Activated CD4-positive, alpha-beta T cell treated with anti-CD3 and anti-CD28 coated beads, Interleukin-2, amount 10 ng/mL, durations not matched to agents 24 days and 14 days (primary cell): ENCODE measurements at places on chromosomes 1 and 21.

- DNase-seq = peak; percentile 50
These were observed 543 bp upstream of the MARK1 start for GRCh38 chr1:220527279-220527907.

- DNase-seq = no peak
These were observed 6.2 kb downstream of the NR5A2 start for GRCh38 chr1:200033511-200034261.

DNA sequence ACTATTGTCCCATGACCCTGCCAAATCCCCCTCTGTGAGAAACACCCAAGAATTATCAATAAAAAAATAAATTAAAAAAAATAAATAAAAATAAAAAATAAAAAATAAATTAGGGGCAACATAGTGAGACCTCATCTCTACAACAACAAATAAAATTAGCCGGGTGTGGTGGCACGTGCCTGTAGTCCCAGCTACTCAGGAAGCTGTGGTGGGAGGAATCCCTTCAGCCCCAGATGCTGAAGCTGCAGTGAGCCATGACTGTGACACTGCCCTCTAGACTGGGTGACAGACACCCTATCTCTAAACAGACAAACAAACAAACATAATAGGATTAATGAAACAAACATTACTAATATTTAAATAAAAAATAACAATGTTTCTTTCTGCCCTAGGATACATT is 34.3 kb downstream of the MRPL37 start:
- no peak for DNase-seq

GRCh38 chr1:226549094-226549936 is 751 bp downstream of the STUM start:
- DNase-seq = peak; percentile 60

GRCh38 chr21:30351534-30351933 is 3.1 kb upstream of the KRTAP23-1 start:
- DNase-seq = no peak

DNA sequence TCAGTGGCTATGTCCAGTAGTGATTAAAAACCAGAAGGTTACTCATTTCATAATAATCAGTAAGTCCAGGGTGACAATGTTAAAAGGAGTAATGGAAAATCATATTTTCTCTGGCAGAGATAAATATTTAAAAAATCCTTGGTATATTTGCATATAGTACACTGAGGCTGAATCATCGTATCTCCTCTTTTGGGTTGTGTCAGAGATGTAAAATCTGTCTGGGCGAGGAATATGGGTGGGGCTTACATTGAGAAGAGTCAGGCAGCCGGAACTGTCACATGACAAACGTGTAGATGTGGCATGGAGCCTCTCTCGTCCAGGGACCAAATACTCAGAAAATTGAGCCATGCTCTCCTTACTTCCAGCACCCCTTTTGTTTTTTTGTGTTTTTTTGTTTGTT is 120.9 kb downstream of the FMN2 start:
- no peak for DNase-seq
